ENCODE measurements at places on chromosomes 12 and 14.

- no peak for DNase-seq
Measured at GRCh38 chr14:104641753-104642539, 37.4 kb upstream of the TMEM179 start.

DNA sequence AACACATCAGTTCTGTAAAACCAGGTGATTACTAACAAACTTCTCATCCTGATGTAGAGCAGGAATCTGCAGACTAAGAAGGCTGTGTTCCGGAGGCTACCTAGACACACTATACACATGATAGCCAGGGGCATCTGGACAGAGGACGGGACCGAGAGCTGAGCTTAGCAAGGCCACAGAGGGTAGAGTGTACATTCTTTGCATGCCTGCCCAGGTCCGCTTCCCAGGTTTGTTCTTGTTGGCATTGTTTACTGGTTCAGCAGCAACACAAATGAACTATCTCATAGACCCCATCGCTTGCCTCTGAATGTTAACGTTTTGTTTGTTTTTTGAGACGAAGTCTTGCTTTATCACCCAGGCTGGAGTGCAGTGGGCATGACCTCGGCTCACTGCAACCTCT is 17.7 kb upstream of the TEAD4 start:
- DNase-seq = no peak

DNA sequence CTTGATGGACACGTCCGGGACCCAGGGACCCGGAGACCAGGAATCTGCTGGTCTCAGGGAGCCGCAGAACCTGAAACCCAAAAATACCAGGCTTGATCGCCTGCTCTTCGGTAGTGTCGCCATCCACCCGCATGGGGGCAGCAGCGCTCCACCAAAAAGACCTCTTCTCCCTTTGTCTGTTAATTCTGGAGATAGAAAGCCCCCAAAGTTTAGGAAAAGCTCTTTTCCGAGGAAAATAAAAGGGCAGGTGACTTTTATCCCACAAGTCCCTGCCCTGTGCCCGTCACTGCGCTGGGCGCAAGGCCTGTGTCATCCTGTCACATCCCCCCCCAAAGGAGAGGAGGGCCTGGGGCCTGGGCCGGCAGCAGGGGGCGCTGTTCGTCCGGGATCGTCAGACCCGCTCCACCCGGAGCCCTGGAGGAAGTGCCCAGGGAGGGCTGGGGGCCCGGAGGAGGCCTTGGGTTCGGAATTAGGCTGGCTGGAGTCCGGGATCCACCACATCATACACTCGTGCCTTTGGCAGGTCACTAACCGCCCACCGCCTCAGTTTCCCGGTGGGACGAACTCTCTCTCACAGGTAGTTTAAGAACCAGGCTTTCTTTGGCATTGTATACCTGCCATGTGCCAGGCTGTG is 31.9 kb downstream of the DAD1 start:
- DNase-seq = peak; percentile 67

DNA sequence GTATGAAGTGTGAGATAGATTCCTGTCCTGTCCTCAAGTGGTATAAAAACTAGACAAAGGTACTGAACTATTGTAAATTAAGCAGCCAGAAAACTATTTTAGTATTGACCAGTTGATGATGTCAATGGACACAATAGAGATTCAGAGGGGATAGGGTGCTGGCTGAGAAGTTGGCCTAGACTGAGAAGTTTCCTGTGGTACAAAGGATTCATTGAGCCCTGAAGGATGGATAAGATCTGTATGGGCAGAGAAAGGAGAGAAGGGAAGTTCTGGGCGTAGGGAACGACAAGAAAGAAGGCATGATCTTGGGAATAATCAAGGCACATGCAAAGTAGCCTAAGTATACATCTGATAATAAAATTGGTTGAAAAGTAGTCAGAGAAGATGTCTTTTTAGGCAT is 44.6 kb downstream of the DAD1 start:
- no peak for DNase-seq

DNA sequence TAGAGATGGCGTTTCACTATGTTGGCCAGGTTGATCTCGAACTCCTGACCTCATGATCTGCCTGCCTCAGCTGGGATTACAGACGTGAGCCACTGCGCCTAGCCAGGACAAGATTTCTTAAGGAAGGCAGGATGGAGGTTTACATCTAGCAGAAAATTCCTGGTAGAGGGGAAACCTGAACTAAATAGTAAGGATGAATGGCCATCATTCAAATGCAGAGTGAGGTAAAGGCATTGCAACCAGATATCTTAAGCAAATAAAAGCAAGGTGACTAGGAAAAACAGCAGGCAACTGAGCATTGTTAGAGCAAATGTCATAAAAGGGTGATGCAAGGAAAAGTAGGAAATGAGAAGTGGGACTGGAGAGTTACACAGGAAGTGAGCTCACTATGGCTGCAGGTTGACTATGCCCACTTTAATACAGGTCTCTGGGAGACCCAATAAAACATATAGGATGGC is 133.0 kb downstream of the SOX5 start:
- DNase-seq = no peak

GRCh38 chr12:88063375-88063774 is 34.2 kb upstream of the C12orf50 start:
- no peak for DNase-seq

GRCh38 chr14:101735453-101735852 is 26.1 kb upstream of the PPP2R5C start:
- DNase-seq = no peak

DNA sequence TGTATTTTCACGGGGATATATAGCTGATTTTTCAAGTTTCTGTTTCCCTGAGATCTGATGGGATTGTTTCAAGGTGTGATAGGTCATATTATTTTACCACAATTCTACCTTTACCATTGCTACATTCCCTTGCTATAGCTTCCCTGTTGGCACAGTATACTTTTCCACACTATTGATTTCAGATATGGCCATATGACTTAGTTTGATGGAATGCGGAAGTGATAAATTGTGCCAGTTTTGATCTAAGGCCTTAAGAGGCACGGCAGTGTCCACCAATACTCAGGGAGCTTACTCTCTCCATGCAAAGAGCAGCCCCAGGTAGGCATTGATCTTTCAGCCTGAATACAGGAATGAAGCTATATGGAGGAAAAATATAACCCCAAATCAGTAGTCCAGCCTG is 315.7 kb downstream of the SLC16A7 start:
- DNase-seq = no peak

GRCh38 chr12:49582201-49582600 is 14.3 kb upstream of the MCRS1 start:
- DNase-seq = no peak

DNA sequence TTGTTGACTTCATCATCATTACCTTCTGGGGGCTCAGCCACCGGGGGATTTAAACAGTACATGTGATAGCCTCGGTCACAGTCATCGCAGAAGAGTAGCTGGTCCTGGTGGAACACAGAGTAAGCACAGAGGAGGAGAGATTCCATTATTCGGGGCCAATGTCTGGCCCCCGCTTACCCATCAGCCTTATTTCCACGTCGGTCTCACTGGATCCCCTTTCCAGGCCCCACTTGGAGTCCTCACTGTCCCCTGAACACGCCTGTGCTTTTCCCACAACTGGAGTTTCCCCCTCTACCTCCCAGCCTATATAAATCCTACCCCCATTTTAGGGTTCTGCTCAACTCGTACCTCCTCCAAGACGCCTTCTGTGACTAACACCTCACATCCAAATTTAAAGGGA is 274.0 kb downstream of the DPF3 start:
- DNase-seq = no peak

GRCh38 chr12:124949779-124950728 is 35.6 kb upstream of the UBC start:
- no peak for DNase-seq

- DNase-seq = no peak
Measured at GRCh38 chr14:71994416-71994815, 62.2 kb downstream of the RGS6 start.

DNA sequence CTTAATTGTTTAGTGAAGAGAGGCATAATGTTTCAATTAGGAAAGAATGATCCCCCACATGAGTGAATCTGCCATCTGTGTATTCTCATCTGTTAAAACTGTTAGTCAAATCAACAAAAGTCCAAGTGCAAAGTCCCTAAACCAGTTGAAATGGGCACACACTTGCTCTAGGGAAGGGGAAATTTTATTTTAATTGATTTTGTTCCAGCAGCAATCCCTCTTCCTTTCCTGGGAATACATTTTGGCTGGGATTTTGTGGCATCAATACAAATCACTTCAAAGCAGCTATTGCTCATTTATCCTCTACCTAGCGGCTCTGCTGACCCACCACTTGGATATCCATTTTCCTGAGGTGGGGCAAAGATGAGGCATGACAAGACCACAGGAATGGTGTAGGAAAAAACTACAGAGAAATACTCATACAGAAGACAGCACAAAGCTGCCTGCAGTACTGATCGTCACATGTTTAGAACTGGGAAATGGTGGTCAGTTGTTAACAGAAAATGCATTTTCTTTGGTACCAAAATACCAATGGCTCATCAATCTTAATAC is 9.8 kb upstream of the SSTR1 start:
- DNase-seq = no peak

GRCh38 chr14:69580009-69580577 is 5.4 kb upstream of the CCDC177 start:
- no peak for DNase-seq

- no peak for DNase-seq
Measured at GRCh38 chr14:22024137-22024536, 350.5 kb upstream of the OR4E1 start.

DNA sequence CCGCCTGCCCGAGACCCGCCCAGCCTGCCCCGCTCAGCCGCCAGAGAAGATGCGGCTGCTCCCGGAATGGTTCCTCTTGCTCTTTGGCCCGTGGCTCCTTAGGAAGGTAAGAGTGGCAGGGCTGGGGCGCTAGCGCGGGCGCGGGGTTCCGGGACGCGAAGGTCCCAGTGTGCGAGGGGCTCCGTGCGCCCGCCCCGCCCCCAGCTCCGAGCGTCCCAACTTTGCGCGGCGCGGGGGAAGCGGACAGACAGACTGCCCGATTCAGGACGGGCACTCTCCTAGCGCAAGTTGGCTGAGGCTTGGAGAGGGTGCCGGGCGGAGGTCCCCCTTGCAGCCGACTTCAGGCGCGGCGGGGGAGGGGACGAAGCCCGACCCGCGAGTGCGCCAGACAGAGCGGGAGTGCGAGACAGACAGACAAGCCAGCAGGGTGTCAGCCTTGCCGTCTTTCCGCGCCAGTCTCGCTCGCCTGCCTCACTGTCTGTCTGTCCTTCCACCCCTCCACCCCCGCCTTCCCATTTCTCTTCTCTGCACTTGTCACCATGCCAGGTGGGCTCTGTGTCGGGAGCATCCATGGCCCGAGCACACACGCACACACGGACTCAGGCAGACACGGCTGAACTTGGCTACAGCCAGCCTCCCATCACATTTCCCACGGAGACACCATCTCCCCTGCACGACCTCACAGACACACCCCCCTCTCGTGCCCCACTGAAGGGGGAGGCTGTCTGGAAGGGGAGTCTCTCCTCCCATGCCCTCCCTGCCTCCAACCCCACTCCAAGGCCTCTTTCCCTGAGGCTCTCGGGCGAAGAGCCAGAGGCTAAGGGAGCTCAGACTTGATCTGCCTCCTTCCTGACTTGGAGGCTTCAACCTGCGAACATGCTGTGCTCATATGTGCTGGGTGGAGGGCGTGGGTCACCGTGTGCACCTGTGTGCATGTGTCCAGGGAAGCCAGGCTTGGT is 606 bp downstream of the NXPH4 start:
- DNase-seq = peak; percentile 77

- peak; percentile 85 for DNase-seq
Measured at GRCh38 chr12:124913474-124914391, 717 bp downstream of the UBC start.

GRCh38 chr12:50634379-50634778 is 129.5 kb upstream of the ATF1 start:
- no peak for DNase-seq

DNA sequence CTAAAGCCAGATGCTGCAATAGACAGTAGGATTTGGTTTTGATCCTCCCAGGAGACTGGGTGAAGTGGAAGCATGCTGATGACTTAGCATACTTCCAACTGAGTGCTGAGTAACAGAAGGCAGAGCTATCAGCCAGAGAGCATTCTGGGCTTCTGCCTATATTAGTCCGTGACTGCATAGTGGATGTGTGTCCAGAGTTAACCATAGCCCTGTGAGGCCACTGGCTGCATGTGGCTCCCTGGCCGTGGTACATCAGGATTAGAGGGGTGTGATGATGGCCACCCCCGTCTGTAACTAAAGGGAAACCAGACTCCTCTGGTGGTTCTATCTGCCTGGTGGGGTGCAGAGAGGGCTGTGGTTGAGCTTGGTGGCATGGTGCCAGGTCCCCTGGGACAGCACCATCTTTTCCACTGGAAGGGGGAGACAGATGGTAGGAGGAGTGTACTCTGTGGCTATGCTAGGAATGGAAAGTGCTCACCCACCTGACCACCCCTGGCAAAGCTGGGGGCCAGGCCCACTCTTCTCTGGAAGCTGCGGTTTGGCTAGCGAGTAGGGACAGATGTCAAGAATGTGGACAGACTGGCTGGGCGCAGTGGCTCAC is 27.4 kb downstream of the ABCD4 start:
- peak; percentile 72 for DNase-seq

- peak; percentile 78 for DNase-seq
Measured at GRCh38 chr12:13023811-13024530, 20.2 kb upstream of the FAM234B start.

DNA sequence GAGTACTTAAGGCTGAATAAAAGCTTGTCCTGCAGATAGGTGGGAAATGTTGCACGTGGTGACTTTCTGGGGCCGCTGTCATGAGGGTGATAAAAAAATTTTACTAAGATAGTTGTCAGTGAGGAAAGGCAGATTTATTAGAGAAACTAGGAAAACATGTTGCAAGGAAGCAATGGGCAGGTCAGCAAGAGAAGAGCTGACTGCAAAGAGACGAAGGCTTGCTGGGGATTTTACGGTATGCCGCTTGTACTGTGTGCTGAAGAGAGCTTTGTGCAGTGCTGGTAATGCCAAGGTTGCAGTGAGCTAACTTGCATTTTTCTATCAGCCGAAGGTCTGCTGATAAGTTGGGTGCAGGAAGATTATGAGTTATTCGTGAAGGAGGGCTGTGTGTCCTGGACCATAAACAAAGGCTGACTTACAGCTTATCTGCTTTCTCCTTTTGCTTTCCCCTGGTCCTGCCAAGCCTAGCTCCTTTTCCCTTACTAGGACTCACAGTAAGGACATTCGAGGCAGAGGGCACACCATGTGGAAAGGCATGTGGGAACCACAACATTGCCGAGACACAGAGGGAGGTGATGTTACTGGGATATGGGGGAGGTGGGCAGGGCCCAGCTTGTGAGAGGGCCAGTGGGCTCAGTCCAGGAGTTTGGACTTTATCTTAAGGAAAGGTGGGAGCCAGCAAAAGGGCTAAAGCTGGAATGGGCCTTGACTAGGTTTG is 7.4 kb upstream of the CCDC88C start:
- no peak for DNase-seq

GRCh38 chr12:153080-153746 is 60.7 kb downstream of the SLC6A12 start:
- DNase-seq = peak; percentile 47

GRCh38 chr12:54054742-54055194 is 1.1 kb downstream of the HOXC4 start:
- DNase-seq = no peak

DNA sequence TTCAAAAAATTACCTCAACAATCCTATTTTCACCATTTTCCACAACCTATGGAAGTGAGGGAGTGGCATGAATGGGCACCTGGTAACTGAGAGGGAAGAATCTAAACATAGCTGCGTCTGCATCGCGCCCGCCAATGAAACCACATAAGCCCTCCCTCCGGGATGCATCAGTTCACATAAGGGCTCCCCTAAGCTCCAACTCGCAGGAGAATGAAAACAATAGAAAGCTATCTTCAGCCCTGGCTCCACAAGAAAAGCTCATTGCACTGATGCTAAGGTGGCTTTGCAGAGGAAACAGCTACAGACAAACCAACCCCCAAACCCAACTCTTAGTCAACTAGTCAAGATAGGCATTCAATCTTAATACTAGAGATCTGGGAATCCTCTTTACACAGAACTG is 173.3 kb downstream of the FOXN3 start:
- no peak for DNase-seq
